NCI-H146 (cell line): ENCODE measurements at places on chromosomes 4 and X.

DNA sequence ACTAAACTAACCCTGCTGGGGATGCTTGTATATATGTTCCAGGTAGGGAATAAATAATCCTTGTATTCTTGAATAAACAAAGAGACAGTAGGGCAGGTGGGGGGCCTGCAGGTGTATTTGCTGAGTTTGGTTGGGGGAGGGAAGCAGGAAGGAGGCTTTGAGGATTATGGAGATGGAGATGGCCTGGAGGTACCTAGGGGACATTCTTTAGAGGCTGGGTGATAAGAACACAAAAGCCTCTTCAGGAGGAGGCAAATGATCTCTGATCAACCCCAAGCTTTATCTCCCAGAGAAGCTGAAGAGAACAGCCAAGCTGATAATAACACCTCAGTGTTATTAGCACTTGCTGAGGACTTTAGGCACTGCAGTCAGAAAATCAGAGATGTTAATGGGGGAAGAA is 187.7 kb downstream of the MGST2 start:
- DNase-seq = peak; percentile 97

DNA sequence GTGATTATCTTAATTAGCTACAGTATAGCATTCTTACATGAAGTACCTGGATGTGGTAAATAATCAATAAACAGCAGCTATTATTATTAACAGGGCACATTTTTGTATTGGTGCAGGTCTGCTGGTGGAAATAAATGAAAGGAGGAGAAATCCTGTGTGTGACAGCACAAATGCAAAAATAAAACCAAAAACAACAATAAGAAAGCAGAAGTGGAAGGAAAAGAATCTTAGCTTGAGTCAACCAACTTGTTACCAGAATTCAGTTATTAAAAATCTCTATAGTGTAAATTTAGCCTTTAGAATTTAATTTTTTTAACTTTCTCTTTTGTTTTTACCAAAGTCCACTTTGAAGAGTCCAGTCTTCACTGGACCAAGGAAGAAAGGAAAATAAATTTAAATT is 63.1 kb upstream of the LSM6 start:
- no peak for DNase-seq

GRCh38 chr4:76610751-76611547 is 175.9 kb downstream of the SHROOM3 start:
- DNase-seq = no peak

GRCh38 chr4:169226565-169226964 is 44.2 kb downstream of the SH3RF1 start:
- no peak for DNase-seq

- no peak for DNase-seq
These were observed 214.1 kb downstream of the BCOR start for GRCh38 chrX:39883666-39884065.

- DNase-seq = no peak
These were observed 29.0 kb downstream of the NHS start for GRCh38 chrX:17403972-17404371.

DNA sequence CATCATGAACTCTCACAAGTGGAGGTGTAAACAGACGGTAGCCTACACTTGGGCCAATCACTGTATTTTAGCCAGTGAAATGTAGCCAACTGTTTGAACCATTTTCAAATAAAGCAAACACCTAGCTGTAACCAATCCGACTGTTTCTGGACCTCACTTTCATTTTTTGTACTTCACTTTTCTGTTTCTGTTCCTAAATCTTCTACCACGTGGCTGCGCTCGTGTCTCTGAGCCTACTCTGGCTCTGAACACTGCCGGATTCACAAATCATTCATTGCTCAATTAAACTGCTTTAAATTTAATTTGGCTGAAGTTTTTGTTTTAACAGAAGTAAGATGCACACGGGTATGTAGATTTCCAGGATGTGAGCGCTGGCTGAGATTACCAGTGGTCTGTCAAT is 319.1 kb downstream of the RAPGEF2 start:
- no peak for DNase-seq

- DNase-seq = no peak
These were observed 53.1 kb downstream of the GAK start for GRCh38 chr4:878796-879728.
